Activated CD4-positive, alpha-beta T cell treated with anti-CD3 and anti-CD28 coated beads, Interleukin-2, amount 50 U/mL, for 24 hours (primary cell): ENCODE measurements at places on chromosomes 16 and 17.

GRCh38 chr17:39863918-39864746 is at the start of gene IKZF3:
Gene IKZF3 (minus strand): TSS chr17:39864312. CDS start chr17:39864126, 186 bp downstream.
- DNase-seq = peak; percentile 78

- no peak for DNase-seq
Observed at GRCh38 chr17:80645706-80646325, 101.2 kb downstream of the RPTOR start.

DNA sequence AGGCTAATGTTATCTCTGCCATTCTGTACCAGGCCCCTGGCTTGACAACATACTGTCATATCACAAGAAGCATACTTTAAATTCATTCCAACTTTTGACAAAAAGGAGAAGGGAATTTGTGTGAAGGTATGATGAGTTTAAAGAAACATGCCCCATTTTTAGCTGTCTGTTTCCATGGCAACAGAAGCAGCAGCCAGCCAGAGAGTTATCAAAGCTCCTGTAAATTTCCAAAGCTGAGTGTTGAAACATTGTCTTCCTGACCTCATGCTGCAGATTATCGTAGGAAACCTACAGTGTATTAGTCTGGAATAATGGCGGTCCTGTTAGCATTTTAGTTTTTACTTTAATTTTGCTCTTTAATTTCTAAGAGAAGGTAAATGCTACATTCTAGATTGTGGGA is 124.9 kb downstream of the MRTFB start:
- DNase-seq = no peak

DNA sequence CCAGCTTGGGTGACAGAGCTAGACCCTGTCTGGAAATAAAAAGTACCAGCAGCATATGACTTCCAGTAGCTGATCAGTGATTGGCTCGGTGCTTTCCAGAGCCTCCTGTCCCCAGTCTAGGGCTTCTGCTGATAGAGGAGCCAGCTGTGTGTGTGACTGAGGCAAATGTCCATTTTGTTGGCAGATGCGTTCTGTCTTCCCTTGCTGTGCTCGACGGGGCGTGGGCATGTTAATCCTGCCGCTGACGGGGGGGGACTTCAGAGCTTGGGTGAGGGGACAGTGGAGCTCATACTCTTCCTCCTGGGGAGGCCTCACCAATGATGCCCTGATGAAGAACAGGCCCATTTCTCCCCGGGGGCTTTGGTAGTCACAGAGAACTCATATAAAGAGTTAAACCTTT is 14.6 kb downstream of the KCTD2 start:
- no peak for DNase-seq

- DNase-seq = no peak
Observed at GRCh38 chr17:27460196-27460725, 4.0 kb downstream of the KSR1 start.
